Inflammatory macrophage (primary cell): ENCODE measurements at places on chromosomes 12 and 14.

DNA sequence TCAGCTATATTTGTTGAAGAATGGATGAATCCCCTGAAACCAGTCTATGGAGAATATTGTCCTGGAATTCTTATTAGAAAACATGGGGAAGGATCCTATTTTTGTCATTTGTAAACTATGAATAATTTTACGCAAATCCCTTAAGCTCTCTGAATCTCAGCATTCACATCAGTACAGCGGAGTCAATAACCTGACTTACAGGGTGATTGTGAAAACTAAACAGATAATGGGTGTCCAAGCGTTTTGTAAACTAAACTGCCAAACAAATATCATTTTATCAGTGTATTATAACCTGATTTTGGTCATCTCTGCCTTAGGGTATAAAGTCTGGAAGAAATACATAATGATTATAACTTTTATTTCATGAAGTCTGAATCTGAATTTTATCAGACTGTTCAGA, 10.0 kb downstream of the ART4 start:
- no peak for DNase-seq

DNA sequence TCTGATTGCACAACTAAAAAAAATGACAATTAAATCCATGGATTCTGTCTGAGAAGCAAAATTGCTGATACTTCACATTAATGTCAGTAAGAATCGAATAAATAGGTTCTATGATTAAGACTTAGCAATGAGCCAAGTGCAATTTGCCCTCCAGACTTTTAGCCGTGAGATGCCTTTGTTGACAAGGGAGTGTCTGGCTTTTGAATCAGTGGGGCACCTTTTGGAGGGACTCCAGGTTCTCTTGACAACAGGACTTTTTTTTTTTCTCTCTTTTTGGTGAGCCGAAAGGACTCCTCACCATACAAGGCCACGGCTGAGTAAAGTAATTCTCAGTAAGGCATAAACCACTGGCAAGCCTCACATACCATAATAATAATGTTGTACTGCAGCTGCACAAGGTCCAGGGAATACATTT, 4.7 kb upstream of the MDM1 start:
- no peak for DNase-seq

DNA sequence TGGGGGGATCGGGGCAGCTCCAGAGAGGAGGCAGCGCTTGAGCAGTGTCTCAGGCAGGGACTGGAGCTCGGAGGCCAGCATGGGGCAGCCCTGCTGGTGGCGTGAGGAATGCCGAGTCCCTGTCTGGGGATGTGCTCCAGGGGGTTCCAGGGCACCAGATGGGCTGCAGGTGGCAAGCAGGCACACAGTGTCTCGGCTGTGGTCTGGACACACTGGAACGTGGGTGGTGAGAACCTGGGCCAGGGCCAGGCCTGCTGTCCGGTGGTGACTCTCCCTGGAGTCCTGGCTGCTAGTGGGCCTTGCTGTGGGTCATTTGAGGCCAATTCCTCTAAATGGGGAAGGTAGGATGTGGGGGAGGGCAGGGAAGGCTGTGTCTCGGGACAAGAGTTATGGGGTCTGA, 199.4 kb upstream of the RTL1 start:
- no peak for DNase-seq

DNA sequence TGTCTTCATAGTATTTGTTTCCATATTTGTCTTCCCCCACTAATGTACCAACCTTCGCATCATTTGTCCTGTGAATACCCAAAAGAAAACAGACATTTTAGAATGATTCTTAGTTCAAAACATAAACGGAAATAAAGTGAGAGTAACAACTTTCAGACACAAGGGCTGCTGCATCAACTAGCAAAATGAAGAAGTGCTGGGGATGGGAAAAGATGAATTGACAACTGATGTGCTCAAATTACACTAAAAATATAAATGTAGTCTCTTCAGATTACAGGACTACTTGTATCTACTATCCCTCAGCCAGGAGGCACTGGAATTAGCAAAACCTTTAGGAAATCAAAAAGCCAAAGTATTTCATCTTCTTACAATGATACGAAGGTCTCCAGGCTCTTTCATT, 743 bp downstream of the NDUFA12 start:
- no peak for DNase-seq

DNA sequence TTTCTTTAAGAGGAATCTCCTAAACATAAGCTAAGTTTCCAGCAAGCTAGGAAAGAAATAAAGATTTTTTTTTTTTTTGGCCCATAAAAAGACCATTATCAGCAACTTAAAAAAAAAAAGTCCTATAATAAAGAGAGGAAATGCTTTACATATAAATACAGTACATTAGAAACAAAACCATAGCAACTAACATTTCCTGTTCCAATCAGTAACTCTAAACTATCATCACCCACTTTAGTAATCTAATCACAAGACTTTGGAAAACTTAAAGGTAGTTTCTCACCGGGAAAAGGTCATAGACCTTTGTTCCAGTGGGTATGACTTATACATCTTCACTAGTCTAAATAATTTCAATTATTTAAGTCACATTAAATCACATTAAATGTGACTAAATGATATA, 11.1 kb downstream of the SPTSSA start:
- no peak for DNase-seq

DNA sequence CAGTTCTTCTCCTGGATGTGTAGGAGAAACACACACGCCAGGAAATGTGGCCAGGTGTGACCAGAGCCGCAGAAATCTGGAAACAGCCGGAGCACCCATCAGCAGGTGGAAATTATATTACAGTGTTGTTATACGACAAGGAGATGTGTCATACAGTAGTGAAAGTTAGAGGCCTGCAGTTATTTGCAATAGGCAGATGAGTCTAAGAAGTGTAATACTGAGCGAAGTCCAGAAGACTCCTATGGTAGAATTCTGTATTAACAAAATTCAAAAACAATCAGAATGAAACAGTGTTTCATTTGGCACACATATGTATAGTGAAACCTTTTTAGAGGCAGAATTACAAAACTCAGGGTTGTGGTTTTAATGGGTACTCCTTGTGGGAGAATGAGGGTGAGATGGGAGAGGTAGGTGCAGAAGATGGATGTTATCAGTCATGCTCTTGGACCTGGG, 39.3 kb upstream of the AMN start:
- DNase-seq, result no peak

GRCh38 chr14:95683793-95684192, 2.4 kb upstream of the TCL1B start:
- peak; percentile 36 for DNase-seq

- DNase-seq, result no peak
These were observed 207.1 kb downstream of the ANO4 start for GRCh38 chr12:101001669-101002068.

DNA sequence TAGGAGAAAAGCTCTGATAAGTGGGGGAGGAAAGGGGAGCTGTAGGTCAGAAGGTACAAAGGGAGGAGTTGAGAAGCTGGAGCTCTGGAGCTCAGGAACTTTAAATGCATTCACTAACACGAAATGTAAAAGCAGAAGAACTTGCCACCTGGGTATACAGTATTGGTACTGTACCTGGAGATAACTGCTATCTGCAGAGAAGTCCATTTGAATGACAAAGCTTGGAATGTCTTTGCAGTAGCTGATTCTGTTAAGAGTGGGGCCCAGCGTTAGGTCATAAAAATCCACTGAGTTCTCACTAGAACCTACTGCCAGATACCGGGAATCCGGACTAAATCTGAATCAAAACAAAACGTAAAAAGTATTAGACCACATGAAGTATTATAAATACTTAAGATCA, 55.6 kb downstream of the ZC3H14 start:
- DNase-seq, result no peak
